ENCODE measurements at places on chromosomes 1 and 21.

GRCh38 chr1:6137758-6138157 is 42.4 kb downstream of the CHD5 start:
- DNase-seq, result no peak

DNA sequence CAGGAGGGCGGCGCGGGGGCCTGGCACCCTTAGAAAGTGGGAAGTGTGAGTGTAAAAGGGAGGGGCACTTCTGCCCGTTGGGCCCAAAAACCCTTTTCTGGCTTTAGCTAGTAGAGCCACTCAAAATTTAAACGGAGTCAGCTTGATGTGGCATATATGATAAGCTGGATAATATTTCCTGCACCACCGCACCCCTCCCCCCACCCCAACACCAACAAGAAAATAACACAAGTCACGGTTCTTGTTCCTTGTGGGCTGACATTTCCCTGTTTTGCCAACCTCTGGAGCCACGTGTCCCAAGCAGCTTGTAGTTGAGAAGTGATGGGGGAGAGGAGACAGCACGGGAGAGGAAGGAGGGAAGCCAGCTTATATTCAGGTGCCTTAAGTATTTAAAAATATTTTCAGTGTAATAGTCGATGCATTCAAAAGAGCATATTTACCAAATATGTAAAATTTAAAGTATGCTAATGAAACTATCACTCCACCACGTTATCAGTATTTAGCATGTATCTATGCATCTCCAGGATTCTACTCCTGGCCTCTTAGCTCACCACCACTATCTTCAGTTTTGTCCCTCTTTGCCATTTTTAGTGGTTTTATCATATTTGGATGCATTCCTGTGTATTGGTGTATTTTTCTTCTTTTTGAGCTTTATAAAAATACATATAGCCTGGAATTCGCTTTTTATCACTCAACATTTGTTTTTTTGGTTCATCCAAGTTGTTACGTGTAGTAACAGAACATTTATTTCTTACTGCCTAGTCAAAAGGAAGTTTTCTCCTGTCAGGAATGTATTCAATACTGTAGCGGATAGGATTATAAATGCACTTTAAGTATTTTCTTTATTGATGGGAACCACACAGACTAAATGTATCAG is 773 bp upstream of the DDX59 start:
- peak; percentile 83 for DNase-seq

DNA sequence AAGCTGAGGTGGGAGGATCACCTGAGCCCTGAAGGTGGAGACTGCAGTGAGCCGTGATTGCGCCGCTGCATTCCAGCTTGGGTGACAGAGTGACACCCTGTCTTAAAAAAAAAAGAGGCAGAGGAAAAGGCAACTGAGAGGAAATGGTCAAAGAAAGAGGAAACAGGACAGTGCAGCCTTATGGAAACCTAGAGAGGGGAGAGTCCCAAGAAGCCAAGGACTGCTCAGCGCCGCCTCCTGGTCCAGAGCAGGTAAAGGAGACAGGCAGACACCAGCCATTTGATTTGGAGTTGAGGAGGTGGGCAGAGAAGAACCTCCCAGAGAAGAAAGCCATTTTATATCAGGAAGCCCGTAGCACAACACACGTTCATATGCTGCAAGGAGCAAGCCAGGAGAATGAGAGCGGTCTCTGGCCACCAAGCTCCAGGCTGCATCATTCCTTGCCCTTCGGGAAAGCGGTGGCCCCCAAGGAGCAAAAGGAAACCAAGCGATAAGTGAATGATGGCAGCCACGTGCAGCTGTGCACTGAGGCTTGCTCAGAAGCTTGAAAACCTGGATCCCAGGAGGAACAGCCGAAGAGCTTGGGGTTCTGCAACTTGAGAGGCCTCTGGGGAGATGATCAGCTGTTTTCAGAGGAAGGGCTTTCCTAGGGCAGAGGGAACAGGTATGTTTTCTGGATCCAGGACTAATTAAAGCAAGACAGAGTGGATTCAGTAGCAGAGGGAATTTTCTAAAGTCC is 33.7 kb downstream of the LRRC42 start:
- DNase-seq, result no peak

DNA sequence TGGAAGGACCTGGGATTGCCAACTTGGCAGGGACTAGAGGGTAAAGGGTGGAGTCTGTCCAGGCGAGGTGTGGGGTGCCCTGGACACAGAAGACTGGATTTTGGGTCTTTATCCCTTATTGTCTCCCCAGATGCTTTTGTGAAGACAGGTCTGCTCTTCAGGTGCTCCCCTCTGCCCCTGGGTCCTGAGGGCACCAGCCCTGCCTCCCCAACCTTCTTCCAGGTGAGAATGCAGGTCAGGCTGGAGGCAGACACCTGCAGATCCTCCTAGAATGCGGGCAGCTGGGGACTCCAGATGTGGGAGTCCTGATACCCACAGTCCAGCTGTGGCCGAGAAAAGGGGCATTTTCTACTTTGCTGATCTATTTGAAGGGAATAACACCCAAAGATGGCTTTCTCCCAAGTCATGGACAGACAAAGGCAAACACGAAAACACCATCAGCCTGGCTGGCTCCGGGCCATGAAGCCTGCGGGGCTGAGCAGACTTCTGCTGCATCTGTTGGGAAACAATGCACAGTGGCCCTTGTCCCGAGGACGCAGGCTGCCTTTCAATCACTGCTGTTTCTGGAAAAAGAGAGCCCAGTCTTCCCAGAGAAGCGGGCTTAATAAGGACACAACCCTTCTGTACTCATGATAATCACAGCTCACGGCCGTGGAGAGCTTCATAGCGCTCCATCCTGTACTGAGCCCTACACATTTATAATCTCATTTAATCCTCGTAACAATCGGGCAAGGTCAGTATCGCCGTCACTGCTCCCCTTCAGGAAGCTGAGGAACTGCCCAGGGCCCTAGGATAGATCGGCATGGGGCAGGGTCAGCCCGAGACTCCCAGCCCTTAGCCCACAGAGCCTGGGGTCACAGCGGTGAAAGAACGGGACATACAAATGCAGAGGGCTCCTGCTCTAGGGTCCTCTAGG is 62.0 kb upstream of the ABCG1 start:
- no peak for DNase-seq

DNA sequence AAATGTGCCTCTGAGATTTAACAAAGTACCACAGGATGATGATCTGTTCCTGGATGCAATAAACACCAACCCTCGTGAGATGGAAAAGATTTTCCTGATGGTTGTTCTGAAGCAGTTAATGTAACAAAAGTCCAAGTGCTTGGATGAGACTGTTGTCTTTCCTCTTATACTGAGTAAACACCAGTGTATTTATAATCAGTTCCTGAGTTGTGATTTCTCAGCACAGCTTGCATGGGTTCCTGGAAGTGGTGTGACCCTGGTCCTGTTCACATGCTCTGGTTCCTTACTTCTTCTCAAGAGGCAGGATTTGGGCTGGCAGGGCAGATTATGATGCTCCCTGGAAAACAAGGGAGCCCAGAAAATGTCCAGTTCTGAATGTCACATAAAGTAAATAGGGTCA is 208.2 kb upstream of the USP24 start:
- peak; percentile 37 for DNase-seq

DNA sequence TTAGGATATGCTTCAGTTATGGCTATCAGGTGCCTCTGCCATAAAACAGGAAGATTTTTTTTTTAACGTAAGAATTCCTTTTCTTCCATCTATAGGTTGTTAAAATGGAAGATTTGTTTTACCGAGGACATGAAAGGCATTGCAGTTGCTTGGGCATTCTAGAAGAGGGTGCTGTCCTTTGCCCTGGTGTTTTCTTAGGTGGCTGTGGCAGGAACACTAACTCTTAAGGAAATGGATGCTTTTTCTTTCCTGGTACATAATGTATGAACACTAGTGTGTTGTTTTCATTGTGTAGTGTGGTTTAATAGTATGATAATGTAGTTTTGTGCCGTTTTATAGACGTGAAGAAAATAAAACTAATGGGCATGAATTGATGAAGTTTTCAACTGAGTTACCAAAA is 47.2 kb downstream of the UCK2 start:
- no peak for DNase-seq

- no peak for DNase-seq
Observed at GRCh38 chr1:228668553-228669241, 66.6 kb upstream of the RHOU start.

DNA sequence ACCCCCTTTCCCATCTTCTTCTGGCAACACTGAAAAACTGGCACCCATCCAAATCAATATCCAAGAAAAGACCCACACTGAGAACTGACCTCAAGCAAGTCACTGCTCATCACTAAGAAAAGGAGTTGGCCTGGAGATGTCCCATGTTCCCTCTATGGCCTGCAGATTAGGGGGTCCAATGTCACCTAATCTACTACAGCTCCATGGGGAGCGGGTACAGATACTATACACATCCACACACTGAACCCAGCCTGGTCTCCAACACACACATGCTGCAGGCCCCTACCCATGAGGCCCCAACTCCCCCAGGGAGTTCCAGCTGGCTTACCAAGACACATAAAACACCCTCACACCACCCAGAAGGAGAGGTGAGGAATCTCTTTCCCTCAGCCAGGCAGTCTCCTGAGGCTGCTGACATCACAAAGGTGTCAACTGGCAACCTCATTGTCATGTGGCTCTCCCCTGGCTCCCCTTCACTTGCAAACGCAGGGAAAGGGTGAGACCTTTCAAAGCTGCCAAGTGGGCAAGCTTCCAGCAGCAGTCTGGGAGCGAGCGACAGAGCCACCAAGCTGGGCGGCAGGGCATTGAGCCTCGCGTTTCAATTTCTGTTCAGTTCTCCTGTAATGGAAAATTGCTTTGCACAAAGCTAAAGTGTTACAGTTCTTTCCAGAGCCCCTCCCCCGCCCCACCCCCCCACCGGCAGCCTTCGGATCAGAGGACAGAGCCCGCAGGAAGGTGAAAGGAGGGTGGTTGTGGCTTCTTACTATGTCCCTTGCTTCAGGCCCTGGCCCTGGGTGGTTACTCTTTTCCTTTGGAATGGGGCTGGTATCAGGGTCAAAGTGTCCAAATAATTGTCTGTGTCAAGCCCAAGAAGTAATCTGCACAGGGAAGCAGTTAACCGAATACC is at the start of gene LRRC52:
Gene LRRC52, plus strand, starts transcription at position 469 of the 907 bp plus-strand sequence. Its CDS starts 297 bp downstream, at position 766.
- peak; percentile 23 for DNase-seq

GRCh38 chr1:205785446-205785845 is 10.2 kb upstream of the RAB29 start:
- no peak for DNase-seq

- no peak for DNase-seq
Observed at GRCh38 chr1:17791055-17791390, 35.9 kb downstream of the ACTL8 start.

- DNase-seq, result no peak
Observed at GRCh38 chr21:35086357-35086756, 37.3 kb upstream of the RUNX1 start.

- no peak for DNase-seq
Observed at GRCh38 chr1:8471451-8471850, 153.5 kb downstream of the SLC45A1 start.

DNA sequence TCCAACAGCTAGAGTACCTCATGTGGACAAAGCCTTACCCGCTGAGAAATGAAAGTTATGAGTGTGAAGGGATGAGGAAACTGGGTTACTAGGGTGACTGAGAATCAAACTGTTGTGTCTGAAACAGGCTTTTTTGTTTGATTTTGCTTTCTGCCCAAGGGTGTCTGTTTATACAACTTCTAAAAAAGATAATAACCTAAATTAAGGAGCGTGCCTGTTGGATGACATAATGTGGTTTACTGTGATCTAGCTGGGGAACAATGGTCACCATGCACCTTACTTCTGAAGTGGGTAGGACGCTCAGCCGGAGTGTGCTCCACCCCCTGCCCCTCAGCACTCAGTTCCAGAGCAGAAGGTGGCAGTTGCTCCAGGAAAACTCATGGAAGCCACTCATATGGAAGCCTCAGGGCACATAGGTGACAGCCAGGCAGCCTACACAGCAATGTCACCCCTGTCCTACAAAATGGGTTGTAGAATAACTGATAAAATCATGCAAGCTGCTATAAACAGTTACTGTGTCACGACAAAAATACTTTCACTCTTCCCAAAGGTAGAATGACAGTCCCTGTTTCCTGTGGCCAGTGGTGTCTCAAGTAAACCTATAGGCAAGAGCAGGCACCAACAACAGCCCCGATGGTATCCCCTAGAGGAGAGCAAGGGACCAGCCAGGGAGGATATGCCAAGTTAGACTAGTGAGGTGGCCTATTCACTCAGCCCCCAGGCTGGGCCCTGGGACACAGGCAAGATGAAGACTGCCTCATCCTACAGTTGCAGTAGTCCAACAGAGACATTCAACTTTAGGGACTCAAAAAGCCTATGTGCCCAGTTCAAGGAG is 29.3 kb downstream of the SIPA1L2 start:
- peak; percentile 37 for DNase-seq

DNA sequence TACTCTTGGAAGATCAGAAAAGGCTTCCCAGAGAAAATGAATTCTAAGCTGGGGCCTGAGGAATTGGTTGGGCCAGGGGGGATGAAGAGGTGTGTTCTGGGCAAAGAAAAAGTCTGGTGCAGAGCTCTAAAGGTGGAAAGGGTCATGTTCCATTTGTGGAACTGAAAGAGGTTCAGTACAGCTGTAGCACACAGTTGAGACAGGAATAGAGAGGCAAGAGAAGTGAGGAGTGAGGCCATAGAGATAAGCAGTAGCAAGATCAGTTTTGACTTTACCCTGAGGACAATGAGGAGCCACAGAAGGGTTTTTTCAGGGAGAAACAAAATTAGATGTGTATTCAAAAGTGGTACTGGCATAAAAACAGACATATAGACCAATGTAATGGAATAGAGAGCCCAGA is 30.3 kb upstream of the MUTYH start:
- DNase-seq, result no peak

DNA sequence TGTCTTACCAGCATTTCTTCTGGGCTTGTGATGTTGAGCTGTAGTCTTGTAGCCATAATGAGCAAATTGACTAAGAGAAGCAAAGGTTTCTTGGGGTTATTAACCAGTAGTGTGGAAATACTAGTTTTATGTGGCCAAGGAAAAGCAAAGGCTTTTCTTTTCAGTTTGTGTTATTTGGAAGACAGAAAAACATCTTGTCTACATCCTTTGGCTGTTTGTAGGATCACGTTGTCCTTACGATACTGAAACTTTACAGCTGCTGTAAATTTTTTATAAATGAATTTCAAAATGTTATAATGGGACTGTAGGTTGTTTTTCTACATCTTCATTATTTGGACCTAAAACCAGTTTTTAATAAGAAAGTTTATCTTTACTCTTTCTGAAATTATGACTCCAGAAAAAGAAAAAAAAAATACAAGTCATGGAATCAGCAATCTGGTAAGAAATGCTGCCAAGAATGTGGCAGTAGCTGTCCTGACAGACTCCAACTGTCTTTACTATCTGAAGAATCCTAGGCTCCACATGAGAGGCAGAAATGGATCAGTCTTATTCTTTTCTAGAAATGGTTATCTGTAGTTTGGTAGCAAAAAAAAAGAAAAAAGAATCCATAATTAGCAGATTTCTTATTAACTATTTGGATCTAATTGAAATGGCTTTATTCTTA is 41.6 kb upstream of the QSOX1 start:
- DNase-seq, result no peak

DNA sequence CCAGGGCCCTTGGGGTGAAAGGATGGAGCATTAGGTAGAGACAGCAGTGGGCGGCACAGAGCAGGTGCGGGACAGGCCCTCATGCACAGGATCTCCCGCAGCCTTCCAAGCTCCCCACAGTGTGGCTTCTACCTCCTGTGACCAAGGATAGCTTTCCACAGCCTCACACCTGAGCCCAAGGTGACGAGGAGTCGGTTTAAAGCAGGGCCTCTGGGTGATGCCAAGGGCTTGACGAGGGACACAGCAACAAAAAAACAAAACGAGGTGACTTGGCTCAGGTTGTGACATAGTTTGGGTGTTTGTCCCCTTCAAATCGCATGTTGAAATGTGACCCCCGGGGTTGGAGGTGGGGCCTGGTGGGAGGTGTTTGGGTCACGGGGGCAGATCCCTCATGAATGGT is 15.3 kb downstream of the RSPH1 start:
- no peak for DNase-seq

All from NCI-H510A treated with DMSO at 0.1 percent for 48 hours (cell line).